ENCODE measurements at places on chromosomes 1 and 21.

DNA sequence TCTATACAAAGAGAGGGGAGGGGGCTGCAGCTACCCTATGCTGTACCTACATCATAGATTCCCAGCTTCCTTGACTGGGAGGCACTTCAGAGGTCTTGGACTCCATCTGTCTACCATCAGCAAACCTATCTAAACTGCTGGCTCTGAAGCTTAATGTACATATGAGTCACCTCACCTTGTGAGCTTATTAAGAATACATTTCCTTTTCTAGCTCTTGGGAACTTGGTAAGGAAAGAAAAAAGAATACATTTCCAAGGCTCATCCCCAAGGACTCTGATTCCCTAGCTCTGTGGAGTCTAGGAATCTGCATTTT is 50.0 kb upstream of the PRELP start:
- DNase-seq: peak; percentile 15

- DNase-seq: peak; percentile 51
Measured at GRCh38 chr1:162147760-162148159, 78.3 kb downstream of the NOS1AP start.

- DNase-seq: peak; percentile 76
Measured at GRCh38 chr1:98322966-98323365, 338.6 kb upstream of the SNX7 start.

DNA sequence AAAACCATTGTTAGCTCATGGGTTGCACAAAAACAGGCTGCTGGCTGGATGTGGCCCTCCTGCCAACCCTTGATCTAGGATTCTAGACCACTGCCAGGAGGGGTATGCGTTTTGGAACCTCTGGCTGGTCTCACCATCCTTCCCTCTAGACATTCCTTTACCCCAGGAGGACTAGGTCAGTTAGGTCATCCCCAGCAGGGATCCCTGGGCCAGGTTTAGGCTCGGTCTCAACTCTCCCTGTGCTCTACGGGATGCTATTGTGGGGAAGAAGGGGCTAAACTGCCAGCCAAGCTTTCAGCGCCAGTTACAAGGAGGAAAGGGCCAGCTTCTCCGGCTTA is 22.7 kb downstream of the SLC2A1 start:
- no peak for DNase-seq

DNA sequence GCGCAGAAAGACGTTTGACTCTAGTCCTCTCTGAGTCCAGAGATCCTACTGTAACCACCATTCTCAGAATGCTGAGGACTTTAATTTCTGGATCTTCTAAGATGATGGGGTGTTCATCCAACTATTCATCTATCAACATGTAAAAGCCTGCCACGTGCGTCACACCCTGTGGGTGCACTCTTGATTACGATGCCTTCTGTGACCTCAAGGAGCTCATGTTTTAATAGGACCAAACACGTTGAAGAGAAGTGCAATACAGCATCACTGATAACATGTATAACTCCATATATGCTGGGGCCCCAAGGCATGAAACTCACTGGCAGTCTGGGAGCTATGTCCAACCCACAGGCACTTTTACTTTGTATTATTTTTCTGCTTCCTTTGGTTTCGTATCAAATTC is 19.0 kb downstream of the KIAA0040 start:
- no peak for DNase-seq

GRCh38 chr1:7069931-7070330 is 284.7 kb downstream of the CAMTA1 start:
- no peak for DNase-seq

GRCh38 chr1:229769006-229769405 is 143.0 kb downstream of the URB2 start:
- no peak for DNase-seq

DNA sequence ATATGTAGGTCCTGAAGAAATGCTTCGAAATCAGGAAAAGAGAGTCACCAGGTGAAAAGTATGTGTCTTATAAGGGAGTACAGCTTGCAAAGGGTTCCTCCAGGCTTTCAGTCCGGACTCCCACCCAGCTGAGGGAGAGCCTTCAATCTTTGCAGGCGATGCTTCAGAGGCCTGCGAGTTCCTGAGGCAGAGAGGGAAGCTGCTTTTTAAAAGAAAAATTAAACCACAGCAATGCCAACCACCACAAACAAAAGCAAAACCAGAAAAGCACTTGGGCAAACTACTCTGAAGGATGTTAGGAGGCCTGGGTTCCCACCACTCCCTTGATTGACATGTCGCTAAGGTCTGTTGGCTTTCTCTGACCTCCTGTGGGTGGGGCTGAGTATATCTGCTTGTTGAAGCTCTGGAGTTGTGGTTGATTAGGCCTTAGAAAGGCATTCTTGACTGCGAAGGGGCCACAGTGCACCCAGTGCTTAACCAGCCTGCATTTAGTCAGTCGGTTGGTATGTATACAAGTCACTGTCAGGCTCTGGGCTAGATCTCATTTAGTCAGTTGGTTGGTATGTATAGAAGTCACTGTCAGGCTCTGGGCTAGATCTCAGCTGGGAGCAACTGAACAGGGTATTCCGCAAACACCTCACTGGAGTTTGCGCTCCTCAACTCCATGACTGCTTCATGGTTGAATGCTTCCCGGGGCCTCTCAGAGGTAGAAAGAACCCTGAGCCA is 1.2 kb downstream of the NIPAL3 start:
- peak; percentile 68 for DNase-seq

- DNase-seq: no peak
Measured at GRCh38 chr1:234143681-234144080, 229.6 kb upstream of the COA6 start.

GRCh38 chr1:219732814-219733491 is 120.0 kb upstream of the ZC3H11B start:
- no peak for DNase-seq

Data from retinal pigment epithelial cell (primary cell).